ENCODE measurements at places on chromosomes 6 and 20.

- no peak for DNase-seq
Measured at GRCh38 chr6:92888316-92888715, 531.0 kb downstream of the EPHA7 start.

GRCh38 chr6:121382467-121383121, 48.3 kb upstream of the TBC1D32 start:
- DNase-seq: no peak

GRCh38 chr6:147161253-147161973, 42.8 kb upstream of the STXBP5 start:
- no peak for DNase-seq

GRCh38 chr6:30044630-30045029, 16.4 kb upstream of the POLR1H start:
- DNase-seq: no peak

GRCh38 chr6:54087721-54088120, 23.5 kb upstream of the MLIP start:
- no peak for DNase-seq

GRCh38 chr20:20065361-20065760, 13.0 kb downstream of the CFAP61 start:
- no peak for DNase-seq

- DNase-seq: no peak
Measured at GRCh38 chr6:43778976-43779851, 9.2 kb downstream of the VEGFA start.

GRCh38 chr6:46221222-46221793, 50.5 kb upstream of the ENPP5 start:
- no peak for DNase-seq

DNA sequence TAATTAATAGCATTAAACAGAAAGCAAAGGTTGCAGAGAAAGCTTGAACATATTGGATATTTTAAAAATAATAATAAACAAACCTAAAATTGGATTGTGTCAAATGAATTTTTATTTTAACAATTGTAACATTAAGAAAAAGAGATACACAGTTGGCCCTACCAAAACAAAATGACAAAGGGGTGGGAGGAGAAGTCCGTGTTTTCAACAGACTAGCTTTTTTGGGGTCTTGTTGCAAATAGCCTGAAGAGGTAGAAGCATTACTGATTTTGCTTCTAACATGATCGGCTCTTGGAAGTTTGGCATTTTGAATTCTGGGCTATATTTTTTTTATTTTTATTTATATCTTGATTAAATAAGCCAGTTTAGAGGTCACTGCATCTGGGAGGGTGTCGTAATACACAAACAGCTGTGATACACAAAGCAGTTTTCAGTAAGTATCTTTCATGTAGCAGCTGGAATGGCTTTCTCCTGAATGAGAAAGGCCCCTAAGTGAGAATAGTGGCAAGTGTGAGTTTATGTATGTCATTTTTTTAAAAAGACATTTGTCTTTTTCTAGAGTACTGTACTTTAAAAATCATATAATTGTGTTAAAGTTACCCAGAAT, 85.5 kb upstream of the ZNF217 start:
- no peak for DNase-seq

DNA sequence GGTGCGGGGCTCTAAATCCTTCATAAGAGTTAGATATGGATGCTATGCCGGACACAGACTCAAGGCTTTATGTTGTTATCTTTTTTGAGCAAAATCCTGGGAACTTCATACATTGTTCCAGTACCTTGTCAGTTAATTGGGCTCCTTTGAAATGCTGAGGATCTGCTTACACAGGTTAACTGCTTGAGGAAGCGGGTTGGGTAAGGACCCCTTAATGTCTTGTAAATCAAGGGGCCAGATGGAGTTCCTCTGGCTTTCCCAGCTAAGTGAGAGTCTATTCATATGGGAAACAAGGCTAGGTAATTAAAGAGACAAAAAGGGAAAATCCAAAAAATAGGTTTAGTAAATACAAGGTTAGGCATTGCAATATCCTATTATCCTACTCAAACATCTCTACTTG, 141.5 kb downstream of the OR2B2 start:
- DNase-seq: no peak

DNA sequence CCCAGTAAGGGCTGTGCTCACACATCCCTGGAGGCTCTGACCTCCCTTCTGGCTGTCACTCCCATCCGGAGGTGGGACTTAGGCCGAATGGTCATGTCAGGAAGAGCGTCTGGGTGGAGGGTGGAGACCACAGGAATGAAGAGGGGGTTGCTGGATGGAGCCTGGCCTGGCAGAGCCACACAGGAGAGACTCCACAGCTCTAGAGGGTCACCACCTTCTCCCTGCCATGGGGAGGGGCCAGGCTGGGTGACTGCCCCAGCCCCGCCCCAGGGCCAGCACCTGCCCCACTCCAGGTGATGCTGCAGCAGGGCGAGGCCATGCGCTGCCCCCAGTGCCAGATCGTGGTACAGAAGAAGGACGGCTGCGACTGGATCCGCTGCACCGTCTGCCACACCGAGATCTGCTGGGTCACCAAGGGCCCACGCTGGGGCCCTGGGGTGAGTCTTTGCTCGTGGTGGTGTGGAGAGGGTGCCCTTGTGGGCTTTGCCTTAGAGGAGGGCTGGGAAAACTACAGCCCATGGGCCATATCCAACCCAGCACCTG, 20.6 kb downstream of the RBCK1 start:
- DNase-seq: no peak

DNA sequence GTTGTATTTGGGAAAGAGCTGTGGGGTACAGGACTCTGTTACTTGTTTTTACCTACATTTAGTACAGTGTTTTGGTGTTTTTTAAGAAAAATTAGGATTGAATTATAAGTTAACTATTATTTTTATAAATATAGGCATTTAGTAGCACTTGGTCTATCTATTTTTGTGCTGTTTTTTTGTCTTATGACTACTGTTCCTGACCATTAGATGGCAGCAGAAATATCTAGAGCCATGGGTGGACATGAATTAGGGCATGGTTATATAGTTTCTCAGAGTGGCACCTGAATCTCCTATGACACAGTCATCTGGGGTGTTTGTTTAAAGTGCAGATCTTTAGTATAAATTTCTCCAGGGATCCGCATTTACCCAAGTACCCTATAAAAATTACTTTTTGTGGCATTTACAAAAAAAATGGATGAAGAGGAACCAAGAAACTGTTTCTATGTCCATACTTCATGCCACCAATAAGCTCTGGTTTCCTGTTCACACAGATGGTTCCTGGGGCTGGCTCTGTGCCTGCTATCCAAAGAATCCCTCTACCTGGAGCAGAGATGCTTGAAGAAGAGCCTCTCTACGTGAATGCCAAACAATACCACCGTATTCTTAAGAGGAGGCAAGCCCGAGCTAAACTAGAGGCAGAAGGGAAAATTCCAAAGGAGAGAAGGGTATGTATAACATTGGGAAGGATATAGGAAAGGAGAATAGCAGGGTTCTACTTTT, 19.8 kb downstream of the NFYA start:
- no peak for DNase-seq

- no peak for DNase-seq
Measured at GRCh38 chr6:168062346-168063289, 16.4 kb downstream of the FRMD1 start.

DNA sequence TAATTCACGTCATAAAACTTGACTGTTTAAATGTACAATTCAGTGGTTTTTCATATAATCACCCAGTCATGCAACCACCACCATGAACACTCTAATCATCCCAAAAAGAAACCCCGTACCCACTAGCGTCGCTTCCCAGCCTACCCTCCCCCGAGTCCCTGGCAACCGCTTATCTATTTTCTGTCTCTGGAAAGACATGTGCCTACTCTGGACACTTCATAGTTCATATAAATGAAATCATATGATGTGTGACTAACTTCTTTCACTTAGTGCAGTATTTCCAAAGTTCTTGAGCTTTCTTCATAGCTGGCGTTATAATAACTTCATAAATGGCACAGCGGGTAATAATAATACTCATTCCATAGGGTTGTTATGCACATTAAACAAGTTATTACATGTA, 215.2 kb downstream of the MYLK4 start:
- no peak for DNase-seq

DNA sequence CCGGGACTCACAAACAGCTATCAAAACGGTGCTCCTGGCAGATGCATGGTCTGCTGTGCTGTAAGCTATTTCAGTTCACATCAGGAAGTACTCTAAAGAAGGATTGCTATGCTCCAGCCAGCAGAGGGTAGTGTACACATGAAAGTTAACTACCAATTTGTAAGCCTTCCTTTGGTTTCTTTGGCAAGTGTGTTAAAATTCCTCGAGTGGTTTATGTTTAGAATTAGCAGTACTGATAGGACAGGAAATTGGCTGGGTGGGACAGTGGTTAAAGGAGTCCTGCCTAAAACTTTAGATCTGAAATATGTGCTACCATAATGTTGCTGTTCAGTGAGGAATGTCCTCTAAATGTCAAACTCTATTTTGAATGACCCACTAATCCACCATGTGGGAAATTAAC, 47.4 kb downstream of the TRMT11 start:
- DNase-seq: no peak

DNA sequence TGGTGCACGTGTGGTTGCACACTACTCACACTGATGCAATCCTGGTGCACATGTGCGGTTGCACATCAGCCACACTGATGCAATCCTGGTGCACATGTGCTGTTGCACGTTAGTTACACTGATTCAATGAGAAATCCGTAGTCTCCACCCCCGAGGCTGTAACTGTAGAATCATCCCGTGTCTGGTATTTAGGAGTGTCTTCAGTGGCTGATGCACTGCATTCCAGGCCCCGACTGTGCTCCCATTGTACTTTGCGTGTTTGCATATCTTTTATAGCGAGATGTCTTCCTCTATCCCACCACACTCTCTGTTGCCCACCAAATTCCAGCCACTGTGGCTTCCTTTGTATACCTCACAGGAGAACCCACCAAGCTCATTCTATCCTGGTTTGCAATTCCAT, 87.8 kb upstream of the MTHFD1L start:
- no peak for DNase-seq

DNA sequence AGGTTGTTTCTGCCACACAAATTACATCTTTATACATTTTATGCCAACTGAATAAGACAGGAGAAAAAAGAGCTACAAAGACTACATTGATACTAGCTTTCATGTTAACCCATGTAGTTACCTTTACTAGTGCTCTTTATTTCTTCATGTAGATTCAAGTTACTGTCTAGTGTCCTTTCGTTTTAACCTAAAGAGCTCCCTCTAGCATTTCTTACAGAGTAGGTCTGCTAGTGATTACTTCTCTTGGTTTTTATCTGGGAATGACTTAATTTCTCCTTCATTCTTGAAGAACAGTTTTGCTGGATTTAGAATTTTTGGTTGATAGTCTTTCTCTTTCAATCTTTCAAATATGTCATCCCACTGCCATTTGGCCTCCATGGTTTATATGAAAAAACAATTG, 21.2 kb upstream of the NOP56 start:
- DNase-seq: no peak

GRCh38 chr6:42745083-42745639, 742 bp downstream of the TBCC start:
- peak; percentile 14 for DNase-seq
